ENCODE measurements at places on chromosomes 2 and 18.

DNA sequence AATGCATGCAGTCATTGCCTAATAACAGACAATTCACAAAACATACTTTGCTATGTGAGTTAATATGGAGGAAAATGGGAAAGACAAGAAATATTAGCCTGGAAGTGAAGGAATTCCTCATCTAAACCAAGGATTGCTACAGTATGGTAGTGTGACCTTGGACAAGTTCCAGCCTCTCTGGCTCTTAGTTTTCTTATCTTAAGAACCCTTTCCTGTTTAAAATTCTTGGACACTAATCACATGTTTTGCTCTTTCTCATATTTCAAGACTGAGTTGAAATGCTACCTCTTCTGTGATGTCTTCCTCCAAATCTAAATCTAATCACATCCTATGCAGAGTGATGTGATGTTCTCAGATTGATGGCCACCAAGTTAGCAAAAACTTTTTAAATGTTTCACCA, 20.8 kb upstream of the ADAM23 start:
- DNase-seq, result no peak

GRCh38 chr2:72983500-72984161, 66.3 kb downstream of the EMX1 start:
- DNase-seq, result no peak

DNA sequence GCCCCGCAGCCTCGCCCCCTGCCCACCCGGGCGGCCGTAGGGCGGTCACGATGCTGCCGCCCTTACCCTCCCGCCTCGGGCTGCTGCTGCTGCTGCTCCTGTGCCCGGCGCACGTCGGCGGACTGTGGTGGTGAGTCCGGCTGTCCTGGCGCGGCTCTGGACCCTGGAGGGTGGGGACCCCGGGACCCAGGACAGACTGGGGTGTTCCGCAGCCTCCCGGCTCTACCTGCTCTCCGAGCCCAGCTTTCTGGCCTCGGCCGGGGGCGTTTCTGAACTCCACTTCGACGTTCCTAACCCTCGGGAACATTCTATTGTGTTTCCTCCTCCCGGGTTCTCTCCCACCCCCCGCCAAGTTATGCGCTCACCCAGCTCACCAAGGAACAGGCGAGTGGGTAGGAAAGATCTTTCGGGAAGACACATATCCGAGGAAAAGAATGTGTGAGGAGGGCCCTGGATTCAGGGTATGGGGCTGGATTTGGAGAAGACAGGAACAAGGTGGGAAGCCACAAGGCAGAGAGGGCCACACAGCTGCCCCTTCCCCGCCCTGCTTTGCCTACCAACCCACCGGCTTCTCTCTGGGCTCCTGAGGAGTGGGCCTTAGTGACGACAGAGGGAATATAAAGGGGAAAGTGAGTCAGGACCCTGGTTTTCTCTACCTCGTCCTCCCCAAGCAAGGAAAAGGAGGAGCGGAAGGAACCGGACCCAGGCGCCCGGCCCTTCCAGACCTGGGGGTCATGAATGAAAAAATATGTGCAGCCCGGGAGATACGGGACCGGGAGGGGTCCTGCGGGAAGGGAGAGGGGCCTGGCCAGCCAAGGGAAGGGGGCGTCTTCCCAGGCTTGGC, 605 bp downstream of the WNT6 start:
- no peak for DNase-seq

DNA sequence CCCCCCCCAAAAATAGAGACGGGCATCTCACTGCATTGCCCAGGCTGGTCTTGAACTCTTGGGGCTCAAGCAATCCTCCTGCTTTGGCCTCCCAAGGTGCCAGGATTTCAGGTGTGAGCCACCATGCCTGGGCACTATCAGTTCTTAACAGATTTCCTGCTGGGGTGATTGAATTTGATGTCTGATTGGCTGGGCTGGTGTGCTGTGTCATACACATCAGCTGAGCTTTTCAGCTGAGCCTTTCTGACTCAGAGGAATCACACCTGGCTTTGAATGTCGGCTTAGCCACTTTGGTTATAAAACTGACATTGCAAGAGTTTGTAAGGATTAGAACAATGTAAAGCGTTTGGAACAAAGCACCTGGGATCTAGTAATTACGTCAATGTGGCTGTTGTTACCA, 18.9 kb downstream of the NCAPH start:
- no peak for DNase-seq

DNA sequence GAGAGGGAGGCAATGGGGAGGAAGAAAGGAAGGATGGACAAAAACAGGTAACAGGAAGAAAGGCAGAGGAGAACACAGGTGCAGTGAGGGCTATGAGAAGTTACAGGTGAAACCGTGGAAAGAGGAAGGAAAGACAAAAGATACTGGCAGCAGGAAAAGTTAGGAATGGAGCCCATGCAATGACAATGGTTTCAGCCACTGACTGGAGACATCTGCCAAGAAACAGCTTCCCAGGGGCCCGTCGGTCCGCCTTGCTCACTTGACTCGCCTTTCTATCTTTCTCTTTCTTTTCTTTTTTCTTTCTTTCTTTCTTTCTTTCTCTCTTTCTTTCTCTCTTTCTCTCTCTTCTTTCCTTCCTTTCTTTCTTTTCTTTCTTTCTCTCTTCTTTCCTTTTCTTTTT, 37.5 kb downstream of the ST8SIA5 start:
- no peak for DNase-seq

- no peak for DNase-seq
Measured at GRCh38 chr18:9215221-9215933, 78.8 kb downstream of the ANKRD12 start.

- no peak for DNase-seq
Measured at GRCh38 chr2:104472076-104472475, 381.8 kb upstream of the POU3F3 start.

DNA sequence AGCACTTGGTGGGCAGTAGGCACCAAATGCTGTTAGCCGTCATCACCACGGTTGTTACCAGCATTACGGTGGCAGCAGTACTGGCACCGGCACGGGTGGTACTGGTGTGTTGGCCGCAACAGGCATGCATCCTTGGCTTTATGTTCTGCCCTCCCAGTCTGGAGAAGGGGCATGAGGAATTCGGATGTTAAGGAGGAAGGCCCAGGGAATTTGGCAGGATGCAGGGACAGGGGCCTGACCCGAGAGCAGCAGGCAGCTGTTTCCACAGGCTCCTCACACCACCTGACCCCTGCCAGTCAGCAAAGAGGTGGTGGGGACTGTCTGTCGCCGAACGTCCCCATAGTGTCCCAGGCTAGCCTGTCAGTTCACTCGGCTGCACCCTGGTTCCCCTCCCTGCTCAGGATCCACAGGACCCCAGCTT, 79.0 kb downstream of the EDAR start:
- DNase-seq, result no peak

DNA sequence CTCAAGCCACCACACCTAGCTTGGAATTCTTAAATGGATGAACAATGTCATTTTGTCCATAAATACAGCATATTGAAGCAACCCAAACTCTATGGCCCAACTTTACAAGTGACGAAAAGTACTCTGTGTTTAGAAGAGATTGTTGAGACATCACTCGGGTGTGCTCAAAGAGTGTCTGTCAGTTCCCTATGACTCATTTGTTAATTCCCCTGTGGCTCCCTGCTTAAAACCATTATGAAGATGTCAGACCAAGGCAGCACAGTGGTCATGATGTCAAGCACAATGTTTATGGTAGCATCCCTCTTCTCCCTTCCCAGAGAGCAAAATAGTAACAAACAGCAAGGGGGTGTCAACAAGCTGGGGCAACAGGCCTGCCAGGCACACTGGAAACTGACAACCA, 3.0 kb downstream of the LYG1 start:
- no peak for DNase-seq

GRCh38 chr2:173264603-173265366, 89.9 kb upstream of the CDCA7 start:
- DNase-seq, result no peak

GRCh38 chr2:105577762-105578161, 166.9 kb upstream of the NCK2 start:
- no peak for DNase-seq

DNA sequence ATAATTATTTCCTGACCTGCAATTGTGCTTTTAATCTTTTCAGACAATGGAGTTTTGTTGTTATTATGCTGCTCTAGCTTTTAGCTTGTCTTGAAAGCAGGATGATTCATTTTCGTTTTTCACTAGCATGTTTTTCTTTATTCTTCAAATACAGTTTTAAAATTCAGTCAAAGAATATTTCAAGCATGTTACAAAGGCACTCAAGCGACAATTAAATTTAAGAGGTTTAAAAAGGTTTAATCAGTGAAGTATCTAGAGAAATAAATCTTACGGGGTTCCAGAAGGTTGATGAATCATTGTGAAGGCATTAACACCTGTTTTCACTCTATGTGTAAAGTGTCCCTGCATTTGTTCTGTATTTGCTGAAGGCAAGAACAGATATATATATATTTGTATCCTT, 390.7 kb upstream of the TMEFF2 start:
- no peak for DNase-seq

DNA sequence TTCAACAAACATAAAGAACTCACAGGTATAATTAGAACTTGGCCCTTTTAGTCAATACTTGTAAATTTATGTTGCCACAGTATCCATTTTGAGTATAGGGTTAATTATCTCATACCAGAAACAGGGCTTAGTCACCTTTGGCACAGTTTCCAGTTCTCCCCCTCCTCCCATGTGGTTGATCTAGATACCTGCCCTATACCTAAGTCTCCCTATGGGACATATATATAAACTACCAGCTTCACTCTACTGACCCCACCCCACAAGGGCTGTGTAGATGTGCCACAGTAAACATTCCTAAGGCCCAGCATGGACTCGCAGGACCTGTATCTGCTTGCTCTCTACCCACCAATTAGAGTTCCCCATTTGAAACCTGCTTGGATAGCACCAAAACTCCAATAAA, 371.7 kb upstream of the RND3 start:
- no peak for DNase-seq

DNA sequence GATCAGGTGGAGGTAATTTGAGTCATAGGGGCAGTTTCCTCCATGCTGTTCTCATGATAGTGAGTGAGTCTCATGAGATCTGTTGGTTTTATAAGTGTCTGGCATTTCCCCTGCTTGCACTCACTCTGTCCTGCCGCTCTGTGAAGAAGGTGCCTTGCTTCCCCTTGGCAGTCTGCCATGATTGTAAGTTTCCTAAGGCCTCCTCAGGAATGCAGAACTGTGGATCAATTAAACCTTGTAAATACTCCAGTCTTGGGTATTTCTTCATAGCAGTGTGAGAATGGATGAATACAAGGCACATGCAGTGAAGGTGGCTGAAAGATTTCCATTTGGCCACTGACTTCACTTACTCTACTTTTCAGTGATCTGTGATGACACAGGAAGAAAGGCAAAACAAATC, 133.7 kb downstream of the SH3BP4 start:
- DNase-seq, result no peak

DNA sequence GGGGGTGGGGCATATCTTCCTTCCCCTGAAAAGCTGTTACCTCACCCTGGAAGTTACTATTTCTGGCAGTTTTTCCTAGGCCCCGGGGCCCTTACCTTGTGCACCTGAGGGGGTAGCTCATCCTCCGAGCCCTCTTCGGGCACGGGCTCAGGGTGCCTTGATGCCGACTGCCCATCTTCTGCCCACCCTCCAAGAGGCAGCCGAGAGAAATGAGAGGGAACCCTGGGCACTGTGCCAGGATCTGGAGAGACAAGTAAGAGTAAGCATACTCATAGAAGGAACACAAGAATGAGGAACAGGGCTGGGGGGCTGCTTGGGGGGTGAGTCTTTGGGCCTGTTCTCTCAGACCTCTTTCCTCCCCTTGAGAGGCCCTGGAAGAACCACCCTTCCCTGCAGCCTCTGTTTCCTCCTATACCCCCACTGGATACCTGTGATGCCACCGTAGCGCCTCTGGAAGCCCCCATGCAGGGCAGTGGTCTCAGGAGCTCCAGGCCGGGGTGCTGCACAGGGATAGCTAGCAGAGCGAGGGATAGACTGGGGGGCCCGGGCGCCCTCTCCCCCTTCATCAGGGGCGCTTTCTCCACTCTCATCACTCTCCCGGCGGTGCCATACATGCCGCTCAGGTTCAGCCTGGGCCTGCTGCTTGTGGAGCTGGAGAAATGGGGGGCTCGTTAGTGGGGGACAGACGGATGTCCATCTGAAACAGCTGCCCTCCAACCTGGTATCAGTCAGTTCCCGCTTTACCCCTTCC, 2.1 kb upstream of the ABCB6 start:
- DNase-seq, result no peak

DNA sequence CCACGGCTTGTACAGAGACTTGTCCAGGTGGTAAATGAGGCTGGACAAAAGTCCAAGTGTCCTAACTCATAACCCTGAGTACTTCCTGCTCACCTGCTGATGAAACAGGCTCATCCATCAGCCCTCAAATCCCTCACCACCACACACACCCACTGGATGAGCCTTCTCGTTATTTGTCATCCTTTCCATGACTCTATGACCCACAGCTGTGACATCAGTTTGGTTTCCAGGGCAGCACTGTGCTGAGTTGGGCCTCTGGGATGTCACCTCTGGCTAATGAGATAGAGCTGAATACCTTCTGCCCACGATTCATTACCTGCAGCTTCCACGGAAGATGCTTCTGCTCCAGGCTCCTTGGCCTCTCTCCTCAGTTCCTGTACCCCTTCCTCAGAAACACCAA, 39.4 kb downstream of the SLC14A2 start:
- no peak for DNase-seq

GRCh38 chr2:177873915-177874314, 198.7 kb downstream of the PDE11A start:
- DNase-seq, result no peak

- no peak for DNase-seq
Measured at GRCh38 chr2:149849136-149849535, 261.6 kb upstream of the MMADHC start.

- DNase-seq, result no peak
Measured at GRCh38 chr18:73381016-73381698, 513.4 kb upstream of the NETO1 start.

DNA sequence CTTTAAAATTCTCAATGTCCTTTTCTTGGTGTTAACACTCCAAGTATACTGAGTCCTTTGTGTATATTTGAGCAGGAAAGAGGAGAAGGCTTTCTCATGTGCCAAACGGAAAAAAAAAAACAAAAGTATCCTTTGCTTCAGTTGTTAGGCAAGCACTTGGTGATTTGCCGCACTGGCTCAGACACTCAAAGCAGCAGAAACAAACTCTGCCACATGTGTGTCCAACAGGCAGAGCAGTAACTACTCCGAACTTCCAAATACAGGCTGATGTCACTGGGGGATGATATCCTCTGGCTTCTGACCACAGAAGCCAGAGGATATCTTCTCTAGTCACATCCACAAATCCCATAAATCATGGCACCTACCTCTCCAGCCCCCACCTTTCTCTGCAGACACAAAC, 108.0 kb upstream of the SALL3 start:
- no peak for DNase-seq

DNA sequence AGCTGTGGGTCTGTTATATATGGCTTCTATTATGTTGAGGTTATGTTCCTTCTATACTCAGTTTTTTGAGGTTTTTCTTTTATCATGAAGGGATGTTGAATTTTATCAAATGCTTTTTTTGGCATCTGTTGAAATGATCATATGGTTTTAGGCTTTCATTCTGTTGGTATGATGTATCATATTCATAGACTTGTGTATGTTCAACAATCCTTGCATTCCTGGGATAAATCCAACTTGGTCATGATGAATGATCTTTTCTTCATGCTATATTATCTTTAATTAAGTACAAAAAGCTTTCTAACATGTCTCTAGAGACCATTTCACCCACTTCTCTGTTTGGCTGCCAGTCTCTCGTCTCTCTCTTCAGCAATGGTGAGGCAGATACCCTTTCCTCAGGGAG, 54.2 kb downstream of the MDH1 start:
- no peak for DNase-seq

Measured in GOT3 (cell line).